ENCODE measurements at places on chromosomes 4 and X.

DNA sequence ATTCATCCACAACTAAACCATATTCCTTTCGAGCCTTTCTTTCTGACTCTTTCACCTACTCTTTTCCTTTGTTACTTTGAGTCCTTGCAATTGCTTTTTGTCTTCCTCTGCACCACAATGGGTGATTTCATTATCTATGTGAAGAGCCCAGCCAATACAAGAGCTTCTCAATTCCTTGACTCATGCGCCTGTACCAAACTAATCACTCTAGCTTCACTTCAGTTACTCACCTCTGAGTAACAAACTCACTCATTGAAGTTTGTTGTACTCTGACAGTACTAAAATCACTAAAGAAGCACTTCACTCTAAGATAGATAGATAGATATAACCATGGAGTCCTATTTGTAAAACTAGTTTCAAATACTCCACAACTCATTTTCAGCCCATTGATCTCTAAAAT, 191.7 kb upstream of the EPHA5 start:
- no peak for DNase-seq

GRCh38 chrX:55056820-55057674, 17.8 kb upstream of the PAGE2B start:
- no peak for DNase-seq

DNA sequence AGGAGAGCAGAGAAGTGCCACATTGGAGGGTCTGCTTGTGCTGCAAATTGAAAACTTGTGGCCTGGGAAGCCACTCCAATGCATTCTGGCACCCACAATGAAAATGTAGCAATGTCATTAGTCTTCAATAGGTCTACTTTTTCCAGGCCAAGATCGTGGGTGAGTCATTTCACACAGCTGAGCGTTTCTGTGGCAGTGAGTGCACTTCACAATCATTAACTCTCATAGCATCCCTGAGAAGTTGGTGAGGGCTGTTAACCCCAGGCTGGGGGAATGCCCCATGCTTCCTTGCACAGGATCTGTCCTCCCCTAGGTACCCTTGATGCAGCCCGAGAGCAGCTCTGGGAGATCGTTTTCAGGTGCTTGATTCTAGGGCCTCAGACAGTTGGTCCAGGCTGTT, 196.8 kb upstream of the ATP6AP2 start:
- DNase-seq, result no peak

- DNase-seq, result peak; percentile 77
These were observed 312.6 kb downstream of the PACRGL start for GRCh38 chr4:21012851-21013331.

DNA sequence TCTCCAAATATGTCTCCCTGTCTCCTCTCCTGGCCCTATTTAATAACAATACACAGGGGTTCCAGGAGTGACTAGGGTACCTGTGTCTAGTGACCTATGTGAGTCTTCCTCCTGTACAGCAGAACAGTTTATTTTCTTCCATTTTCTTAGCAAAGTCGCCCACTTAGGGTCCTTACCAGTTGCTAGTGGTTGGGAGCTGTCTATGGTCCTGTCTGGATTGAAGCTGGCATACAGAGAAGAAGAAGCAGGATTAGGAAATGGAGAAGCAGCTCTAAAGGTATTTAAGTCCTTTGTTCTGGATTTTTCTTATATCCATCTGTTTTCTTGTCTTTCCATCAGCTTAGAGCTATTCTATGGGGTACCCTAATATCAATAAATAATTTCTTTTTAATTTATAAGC, 587.1 kb upstream of the CPEB2 start:
- peak; percentile 39 for DNase-seq

- DNase-seq, result no peak
These were observed 147.0 kb upstream of the SH3RF1 start for GRCh38 chr4:169417629-169418282.

DNA sequence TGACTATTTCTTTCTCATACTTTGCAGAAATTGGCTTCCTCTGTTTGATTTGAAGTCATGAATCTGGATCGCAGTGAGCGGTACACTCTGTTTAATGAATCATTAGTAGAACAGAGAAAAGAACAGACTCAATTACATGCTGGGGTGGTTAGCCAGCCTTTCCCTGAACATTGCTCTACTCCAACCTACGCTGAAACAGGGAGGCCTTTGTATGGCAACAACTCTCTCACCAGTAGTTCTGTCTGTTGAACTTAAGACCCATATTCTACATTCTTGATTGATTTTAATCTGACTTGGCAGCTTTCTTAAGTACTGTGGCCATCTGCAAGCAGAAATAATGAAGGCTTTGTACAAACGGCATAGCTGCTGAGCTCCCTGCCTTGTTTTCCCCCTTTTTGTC, 19.0 kb upstream of the AP1S2 start:
- DNase-seq, result no peak

DNA sequence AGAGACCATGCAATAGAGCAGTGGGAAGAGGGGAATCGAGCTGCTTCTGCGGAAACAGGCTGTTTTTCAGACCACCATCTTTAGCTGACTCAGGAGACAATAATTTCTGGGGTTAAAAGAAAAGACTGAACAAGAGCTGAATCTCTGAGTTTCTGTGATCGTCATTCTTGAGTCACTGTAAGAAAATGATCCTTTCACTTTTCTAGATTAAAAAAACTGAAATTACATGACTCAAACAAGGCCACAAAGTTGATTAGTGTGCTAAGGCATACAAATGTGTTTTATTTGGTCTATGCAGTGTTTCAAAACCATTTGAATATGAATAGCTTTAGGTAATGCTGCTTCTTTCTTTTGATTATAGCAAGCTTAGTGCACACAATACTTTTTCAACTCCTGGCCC, 194.4 kb upstream of the RPL34 start:
- DNase-seq, result no peak

- DNase-seq, result peak; percentile 90
These were observed at the start of gene AREG for GRCh38 chr4:74444891-74445642. Gene AREG (plus strand): TSS chr4:74445136. CDS start chr4:74445346, 210 bp downstream.

DNA sequence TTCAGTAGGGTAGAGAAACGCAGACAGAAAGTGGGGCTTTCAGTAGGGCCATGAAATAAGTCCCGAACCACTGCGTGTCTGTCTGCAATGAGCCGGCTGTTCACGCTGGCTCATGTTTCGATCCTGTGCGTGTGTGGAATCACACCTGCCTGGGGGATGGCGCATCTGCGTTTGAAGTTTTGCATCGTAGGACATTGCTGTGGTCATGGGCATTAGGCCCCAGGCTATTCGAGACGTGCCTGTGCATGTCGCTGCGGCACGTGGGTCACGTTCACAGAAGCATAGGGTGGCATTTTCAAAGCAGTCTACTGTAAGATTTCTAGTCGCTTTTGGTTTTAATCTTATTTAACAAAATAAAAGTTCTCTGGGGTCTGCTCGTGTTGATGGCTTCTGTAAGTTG, 25.5 kb upstream of the HGFAC start:
- no peak for DNase-seq

DNA sequence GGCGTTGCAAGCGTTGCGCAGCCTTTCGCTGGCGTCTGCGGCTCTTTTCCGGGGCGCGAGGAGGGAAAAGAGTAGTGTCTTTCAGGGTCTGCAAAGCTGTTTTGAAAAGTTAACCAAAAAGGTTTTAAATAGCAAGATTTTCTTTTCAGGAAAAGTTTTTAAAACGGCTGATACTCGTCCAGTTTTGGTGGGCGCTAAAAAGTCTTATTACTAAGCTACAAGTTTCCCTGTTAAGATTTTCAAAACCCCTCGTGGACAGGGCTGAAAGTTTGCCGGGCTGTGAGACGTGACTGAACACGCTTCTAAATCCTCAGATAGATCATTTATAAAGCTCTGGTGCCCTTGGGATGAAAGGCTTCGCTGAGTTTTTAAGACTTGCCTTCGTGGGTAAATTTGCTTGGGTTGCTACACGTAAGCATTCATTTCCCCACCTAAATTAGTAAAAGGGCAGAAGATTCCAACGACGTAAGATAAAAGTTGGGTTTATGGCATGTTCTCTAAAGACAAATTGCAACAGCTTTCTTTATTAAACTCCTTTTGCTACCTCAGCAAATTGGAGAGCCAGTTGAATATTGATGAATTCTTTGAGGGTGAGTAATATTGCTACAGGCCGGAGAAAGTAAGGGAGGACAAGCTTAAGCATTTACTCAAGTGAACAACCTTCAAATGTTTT, 91.5 kb downstream of the HPRT1 start:
- no peak for DNase-seq

DNA sequence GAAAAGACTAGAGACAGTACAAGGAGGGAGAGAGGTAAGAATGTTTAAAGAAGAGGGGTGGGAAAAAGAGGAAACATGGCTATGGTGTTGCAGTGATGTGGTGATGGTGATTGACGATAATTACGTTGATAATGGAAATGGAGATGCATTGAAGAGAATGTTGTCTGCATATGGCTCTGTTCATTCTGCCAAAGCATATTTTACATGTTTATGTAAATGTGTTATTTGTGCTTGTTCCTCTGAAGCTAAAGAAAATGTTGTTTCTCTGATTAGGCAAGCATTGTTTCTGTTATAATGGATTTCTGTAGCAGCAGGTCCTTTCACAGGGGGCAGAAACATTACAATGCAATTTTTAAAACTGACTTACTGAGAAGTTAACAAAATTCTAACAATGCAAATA, 958.8 kb downstream of the CCSER1 start:
- DNase-seq, result no peak

DNA sequence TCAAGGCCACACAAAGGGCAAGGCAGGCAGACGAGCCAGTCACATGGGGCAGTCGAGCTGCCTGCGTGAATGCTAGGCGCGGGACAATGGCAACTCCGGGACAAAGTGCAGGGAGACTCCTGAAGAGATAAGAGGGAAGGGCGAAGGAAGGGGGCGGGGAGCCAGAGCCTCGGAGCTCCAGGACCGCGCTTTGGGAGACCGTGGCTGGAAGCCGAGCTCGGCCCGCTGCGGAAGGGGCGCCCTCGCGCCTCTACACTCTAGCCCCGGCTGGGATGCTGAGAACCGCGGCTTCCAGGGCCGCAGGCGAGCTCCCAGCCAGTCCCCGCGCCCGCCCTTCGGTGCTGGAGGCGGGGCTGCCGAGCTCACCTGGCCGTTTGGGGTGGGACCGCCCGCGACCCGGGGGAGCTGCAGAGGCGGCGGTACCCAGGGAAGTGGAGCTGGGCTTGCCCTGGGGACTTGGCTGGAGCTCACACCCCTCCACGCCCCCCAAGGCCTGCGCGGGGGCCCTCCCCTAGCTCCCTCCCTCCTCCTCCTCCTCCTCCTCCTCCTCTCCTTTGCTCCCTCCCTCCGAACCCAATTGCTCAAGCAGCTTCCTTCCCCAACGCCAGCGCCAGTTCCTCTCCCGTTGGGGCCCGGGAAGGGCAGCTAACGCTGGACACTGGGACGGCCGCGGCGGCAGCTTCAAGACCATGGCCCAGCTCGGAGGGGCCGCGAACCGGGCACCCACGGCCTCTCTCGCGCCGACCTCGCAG, at the start of gene SOWAHD:
Gene SOWAHD, plus strand, starts transcription at position 610 of the 752 bp plus-strand sequence. Its CDS starts 80 bp downstream, at position 690.
- DNase-seq, result peak; percentile 48

Measured in MCF 10A (cell line).